ENCODE measurements at places on chromosomes 4 and X.

- no peak for DNase-seq
Measured at GRCh38 chrX:24870143-24870542, 145.6 kb downstream of the ARX start.

- no peak for DNase-seq
Measured at GRCh38 chr4:7815562-7815961, 124.1 kb downstream of the AFAP1 start.

- no peak for DNase-seq
Measured at GRCh38 chr4:94531991-94532789, 80.4 kb downstream of the PDLIM5 start.

DNA sequence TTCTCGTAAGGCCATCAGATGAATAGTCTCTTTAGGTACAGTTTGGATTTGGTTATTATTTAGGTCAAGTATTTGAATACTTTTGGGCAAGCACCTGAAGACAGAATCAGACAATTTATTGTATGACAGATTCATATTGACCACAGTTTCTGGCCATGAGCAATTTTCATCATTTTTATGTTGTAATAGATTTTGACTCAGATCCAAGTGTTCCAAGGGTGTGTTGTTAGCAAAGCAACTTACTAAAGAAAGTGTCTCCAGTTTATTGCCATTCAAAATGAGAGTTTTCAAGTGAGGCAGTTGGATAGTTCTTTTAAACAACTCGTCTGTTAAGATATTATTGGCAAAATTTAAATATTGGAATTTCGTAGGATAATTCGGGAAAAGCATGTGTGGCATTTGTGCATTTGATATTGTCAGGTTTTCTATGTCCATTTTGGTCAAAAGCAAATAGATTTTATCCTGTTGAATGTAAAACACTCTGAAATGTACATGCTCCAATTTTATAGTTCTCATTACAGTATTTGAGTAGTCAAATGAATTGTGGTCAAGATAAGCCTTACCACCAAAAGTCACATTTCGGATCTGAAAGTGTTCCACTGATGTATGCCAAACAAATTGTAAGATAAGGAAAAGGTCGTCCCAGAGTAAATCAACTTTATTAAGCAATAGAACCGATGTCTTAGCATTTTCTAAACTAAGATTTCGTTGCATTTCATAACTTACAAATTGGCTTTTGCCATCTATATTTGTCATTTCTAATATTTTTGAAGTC is 8.4 kb downstream of the TLR10 start:
- DNase-seq = no peak

- DNase-seq = no peak
Measured at GRCh38 chr4:181646864-181647263, 596.3 kb upstream of the TENM3 start.

DNA sequence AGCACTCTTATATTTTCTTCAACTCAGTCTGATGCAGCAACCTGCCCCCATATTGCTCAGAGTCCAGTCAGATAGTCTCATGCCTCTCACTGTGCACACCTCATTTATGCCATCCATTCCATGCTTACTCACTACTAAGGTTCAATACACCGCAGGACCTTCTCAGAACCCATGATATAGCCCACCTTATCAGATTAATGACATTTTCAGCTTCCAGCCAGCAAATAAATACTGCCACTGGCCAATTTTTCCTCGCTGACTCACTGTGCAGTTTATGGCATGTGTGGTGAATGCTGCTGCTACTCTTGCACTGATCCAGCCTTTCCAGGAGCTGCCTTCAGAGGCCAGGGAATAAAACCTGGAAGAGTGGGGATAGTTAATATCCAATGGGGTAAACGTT is 380.6 kb upstream of the SPOCK3 start:
- no peak for DNase-seq

DNA sequence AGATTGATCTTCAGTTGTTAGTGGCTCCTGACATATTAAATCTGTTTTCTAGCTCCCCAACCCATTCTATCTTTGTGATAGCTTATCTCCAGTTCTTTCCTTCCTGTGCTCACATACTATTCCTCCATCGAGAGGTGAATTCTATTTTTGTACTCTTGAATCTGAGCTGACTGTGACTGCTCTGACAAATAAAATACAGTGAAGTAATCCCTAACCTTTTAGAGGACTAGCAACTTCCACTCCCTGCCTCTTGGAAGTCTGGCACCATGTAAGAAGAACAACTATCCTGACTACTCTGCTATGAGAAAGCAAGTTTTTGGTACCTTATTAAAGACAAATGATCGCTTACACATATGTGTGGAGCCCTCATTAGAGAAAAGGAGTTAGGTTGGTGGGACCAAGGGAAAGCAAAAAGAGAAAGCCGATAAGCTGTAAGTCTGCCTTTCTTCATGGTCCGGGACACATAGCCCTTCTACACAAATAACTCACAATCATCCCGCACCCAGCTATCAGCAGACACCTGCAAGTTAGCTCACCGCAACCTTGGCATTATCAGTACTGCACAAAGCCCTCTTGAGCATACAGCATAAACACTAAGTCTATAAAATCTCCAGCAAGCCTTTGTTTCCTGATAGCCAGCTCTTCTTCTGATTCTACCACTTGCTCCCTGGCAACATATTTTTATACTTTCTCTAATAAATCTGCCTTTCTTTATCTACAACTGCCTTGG is 13.5 kb upstream of the PPM1K start:
- DNase-seq = no peak

DNA sequence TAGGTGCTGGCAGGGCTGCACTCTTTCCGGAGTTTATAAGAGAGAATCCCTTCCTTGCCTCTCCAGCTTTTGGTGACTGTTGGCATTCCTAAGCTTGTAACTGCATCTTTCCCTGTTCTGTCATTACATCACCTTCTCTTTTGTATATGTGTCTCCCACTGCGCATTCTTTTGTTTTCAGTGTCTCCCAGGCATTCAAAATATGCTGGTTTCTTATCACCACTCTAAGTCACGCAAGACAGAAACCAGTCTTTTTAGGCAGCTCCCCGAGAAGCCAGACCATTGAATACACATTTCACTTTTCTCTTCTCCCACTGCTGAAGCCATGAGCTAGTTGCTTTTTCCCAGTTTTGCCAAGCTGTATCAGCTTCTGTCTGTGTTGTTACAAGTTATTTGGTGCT is 71.0 kb downstream of the LAS1L start:
- no peak for DNase-seq

DNA sequence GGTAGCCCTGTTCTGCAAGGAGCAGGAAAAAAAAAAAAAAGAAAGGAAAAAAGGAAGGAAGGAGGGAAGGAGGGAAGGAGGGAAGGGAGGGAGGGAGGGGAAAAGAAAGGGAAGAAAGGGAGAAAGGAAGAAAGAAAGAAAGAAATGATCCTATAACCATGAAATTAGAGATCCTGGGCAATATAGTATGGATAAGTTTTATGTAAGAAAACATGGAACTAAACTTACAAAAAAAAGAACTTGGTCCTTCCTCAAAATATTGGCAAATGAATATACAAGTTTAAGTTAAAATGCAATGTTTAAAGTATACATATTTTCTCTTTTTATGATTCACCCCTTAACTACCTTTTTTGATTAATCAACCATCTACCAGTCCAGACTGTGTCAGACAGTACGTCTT is 18.9 kb downstream of the BBS7 start:
- no peak for DNase-seq

GRCh38 chr4:184039963-184040383 is 134.9 kb downstream of the STOX2 start:
- no peak for DNase-seq

DNA sequence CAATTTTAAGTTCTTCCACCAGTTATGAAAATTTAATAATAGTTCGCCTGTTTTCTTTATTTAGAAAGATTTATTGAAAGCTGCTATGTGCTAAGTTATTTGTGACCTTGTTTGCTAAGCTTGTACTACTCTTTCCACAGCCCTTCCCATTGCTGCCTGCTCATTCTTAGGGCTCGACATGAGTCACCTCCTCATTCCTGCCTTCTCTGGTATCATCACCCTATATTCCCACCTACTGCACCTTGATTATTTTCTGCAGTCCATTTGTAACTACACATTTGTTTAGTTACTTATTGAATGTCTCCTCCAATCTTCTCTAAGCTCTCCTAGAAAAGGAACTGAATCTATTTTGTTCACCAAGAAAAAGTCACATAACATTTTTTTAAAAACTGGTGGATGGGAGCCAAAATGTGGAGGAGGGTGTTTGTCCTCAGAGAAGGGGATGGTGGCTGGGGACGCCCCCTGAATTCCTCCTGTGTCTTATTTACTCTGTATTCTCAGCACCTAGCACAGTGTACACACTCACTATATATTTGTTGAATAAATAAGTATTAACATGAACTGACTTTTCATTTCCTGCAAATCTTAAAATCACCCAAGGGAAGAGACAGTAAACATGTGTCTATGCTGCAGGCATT is 3.7 kb upstream of the RAB9A start:
- DNase-seq = no peak

DNA sequence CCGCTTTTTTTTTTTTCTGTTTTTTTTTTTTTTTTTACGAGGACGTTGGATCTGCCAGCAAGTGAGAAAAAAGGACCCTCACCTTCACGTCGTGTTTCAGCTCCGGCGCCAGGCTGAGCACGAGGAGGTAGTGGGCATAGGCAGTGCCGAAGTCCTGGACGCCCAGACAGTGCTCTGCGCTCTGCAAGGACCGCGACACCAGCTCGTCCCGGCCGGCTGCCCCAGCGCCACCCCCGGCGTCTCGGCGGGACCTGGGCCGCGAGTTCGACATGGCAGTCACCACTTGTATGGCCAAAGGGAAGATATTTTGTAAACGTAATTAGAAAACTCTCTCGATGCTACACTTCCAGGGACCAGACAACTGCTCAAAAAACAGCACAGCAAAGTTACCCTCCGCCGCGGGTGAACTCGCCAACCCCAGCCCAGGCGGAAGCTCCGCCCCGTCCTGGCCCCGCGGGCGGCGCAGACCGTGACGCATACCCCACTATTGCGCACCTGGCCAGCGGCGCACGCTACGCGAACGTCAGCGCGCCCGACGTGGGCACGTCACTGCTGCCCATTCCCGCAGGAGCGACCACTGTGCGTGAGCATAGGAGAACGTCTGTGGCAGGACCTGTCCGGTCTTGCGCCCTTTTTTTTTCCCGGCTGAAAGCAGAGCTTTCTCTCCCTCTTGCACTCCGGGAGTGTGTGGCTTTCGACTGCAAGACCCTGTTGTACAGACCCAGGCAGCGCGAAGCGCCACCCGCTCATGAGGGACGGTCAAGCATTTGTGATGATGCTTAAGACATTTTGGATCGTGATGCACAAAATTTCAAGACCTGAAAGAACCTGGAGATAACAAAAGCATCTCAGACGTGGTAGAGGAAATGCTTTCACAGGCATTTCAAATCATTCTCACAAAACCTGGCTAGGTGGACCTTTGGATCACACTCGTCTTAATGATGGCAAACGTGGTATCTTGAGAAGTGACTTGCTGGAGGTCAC is at the start of gene PRMT9:
PRMT9 (minus strand) TSS at position 447 of the 984 bp plus-strand sequence; CDS start at position 271, 176 bp downstream.
- DNase-seq = peak; percentile 86

DNA sequence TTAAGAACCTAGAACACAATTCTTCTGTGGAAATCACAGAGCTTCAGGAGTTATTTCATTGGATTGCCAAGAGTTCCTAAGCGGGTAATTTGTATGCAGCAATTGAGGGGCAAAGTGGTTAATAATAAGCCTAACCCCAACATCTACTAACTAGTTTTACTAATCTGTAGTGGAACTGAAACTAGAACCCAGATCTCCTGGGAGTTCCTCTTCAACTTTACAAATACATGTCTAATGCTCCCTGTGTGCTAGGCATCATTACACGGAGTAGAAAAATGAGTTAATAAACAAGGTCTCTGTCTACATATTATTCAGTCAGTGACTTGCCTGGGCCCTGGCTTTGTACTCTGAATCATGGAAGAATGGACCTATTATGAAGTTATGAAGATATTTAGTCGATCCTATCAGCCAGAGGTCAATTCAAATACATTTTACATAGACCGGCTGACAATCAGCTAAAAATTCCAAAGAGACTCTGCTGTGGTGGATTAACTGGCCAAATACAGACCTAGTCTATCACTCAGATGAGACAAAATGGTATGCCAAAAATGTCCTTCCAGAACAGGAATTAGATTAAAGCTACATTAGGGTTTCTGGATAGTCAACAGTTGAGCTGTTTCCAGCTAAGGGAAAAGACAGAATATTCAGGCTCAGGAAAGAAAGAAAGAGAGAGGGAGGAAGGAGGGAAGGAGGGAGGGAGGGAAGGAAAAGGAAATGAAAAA is 326.0 kb downstream of the FBXW7 start:
- no peak for DNase-seq

DNA sequence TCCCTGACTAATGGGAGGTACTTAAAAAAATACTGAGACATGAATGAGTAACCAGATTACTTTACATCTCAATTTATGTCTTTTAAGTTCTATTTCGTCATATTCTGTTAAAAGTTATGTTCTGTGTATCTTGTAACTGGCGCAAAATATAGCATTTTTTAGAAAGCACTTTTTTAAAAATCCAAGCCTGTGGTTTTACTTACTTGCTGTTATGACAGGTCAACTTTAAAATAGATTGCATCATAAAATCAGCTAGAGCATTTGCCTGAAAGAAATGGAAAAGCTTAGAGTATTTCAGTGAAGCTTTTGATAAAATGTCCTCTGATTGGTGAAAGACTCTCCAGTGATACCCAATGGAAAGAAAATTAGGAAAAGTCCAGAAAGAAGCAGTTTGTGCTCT is 1892.3 kb upstream of the TENM3 start:
- DNase-seq = no peak

DNA sequence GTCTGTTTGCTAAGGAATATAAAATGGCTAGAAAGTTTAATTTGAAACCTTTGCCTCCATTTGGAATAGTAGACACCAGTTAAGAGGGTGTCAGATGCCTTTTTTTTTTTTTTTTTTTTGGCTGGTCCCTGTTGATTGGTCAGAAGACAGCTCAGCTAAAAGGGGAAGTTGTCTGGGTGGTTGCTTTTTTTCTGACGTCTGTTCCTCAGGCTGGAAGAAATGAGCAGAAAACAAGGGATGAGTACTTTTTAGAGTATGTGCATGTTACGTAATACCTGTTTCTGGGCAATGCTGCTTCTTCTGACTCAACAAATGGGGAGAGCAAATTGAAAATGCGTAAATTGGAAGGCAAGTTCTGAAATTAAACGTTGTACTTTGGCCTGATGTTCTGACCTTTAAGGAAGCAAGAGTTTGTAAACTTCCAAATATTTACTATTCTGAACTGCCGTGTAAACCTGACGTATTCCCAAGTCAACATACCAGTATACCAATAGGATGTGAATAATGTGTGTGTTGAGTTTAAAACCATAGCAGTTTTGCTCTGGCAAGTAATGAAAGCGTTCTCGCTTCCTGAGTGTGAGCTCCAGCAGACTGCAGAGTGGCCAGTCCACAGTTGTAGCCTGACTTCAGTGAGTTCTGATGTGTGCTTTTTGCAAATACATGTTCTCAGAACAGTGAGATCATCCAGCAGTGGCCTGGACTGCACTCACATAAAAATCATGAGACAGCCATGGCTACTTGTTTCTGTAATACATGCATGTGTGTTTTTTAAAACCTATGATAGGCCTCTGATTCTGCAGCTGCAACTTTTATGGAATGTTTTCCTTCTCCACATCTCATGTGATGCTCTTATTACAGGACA is 1.7 kb downstream of the SAT1 start:
- no peak for DNase-seq

DNA sequence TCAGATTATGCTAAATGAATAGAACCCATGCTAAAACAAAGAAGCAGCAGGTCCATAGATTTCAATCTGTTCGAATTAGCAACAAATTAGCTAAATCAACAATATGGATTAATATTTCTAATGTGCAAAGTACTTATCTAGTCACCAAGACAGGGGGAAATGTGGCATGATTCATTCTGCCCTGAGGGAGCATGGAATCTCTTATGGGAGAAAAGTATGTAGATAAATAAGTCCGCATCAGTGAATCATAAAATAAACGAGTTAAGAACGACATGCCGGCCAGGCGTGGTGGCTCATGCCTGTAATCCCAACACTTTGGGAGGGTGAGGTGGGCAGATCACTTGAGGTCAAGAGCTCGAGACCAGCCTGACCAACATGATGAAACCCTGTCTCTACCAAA is 102.1 kb downstream of the ANOS1 start:
- DNase-seq = no peak
